Kidney capillary endothelial cell (primary cell): ENCODE measurements at places on chromosomes 6 and 20.

DNA sequence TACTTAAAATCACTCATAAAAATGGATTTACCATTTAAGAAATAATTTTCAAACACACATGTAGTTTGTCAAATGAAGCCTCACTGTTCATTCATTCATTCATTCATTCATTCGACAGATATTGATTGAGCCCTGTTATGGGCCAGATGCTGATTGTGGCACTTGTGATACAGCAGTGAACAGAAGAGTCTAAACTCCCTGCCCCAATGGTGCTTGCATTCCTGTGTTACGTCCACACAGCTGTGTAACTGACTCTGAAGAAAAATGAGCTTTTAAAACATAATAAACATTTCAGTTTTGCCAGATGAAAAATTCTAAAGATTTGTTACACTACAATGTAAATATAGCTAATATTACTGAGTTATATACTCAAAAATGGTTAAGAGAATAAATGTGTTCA lies 46.2 kb downstream of the BACH2 start:
- no peak for DNase-seq

GRCh38 chr20:38412877-38413577 lies 22.1 kb downstream of the SNHG17 start:
- DNase-seq = no peak

- no peak for DNase-seq
Measured at GRCh38 chr20:44224637-44225036, 14.1 kb upstream of the OSER1 start.

- no peak for DNase-seq
Measured at GRCh38 chr6:80366714-80367113, 260.2 kb downstream of the BCKDHB start.

GRCh38 chr6:18675881-18676280 lies 288.7 kb downstream of the RNF144B start:
- DNase-seq = no peak

GRCh38 chr6:54681987-54682386 lies 164.6 kb upstream of the FAM83B start:
- DNase-seq = no peak

DNA sequence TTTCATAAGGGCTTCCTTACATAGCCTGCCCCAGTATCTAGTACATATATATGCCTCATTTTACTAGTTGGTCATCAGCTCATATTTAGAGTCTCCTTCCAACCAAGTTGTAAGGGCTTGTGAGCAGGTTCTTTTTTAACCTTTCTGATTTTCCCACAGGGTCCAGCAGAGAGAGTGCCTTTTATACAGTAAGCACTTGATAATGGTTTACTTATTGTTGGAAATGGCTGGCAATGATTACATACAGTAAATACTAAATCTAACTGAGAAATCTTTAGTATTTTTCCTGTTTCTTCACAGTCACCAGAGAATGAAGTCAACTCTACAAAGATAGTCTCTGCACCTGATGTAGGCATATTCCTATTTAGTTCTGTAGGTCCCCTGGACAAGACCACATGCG lies 135.1 kb upstream of the B3GAT2 start:
- DNase-seq = no peak

DNA sequence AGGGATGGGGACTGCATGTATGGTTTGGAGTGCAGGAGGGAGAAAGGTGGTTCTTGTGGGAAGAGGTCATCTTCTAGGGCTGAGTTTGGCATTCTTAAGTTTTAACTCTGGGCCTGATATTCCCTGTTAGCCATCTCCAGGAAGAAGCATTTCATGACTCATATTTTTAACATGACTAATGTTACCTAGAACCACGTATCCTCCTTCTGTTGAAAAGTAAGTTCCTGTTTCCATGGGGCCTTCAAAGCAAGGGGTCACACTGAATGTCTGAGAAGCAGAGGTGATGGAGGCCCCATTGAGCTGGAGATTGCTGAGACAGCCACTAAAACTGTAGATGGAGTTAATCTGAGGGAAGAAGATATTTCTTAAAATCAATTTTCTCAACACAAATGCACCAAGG lies 30.2 kb downstream of the FAM229B start:
- DNase-seq = peak; percentile 46

- no peak for DNase-seq
Measured at GRCh38 chr20:17990278-17990972, 21.6 kb downstream of the MGME1 start.

- no peak for DNase-seq
Measured at GRCh38 chr6:53062169-53062539, 3.0 kb upstream of the FBXO9 start.

- no peak for DNase-seq
Measured at GRCh38 chr6:109255946-109256640, 126.2 kb downstream of the CD164 start.

DNA sequence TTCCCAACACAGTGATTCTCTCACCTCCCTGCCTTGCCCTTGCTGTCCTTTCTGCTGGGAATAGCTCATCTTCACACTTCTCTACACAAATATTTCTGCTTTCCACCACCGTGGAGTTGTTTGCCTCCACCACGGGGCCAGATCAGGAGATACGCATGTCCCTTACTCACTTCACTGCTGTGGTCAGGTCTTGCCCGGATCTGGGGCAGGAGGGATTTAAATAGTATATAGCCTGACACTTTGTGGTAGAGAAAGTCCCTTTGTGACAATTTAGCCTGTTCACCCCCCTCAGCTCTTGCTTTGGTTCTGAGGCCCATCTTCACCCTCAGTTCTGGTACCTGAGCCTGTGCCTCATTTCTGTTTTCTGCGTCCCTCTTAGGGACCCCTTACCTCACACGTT lies 92.6 kb upstream of the PREP start:
- DNase-seq = no peak

GRCh38 chr6:169824021-169824420 lies 72.6 kb downstream of the ERMARD start:
- DNase-seq = no peak

DNA sequence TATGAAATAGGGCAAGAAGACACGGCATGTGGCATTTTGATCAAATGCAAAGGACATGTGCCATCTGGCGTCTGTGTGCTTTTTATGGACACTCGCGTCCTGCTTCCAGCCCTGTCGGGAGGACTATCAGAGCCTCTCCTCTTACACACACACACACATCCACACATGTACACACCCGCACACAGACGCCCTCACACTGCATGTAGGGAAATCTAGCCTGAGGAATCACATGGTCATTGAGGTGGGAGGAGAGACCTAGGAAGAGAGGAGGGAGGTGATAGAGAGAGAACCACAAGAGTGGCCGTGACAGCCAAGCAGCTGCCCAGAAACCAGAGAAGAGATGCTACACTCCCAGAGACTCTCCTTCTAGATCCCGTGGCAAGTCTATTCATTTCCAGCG lies 105.9 kb upstream of the CDYL start:
- DNase-seq = no peak

DNA sequence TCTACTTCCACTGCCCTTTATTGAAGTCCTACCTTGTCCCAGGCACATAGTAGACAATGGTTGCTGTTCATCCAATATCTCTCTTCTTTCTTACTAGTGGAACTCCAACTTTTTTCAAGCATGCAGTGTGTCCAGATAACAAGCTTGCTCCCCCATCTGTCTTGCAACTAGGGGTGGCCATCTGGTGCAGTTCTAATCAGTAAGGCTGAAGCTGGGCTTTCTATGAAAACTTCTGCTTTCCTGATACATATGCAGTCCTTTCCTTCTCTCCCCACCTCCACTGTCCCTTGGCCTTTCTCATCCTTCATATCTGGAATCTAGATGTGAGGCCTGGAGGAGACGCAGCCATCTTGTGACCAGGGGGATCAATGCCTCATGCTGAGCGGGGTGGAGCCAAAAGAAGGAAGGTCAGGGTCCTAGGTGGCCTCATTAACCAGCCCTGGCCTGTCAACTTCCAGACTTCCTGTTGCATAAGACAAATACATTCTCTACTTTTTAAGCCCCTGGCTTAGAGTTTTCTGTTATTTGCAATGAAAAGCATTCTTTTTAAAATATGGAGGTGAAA lies 59.6 kb upstream of the ZFP64 start:
- DNase-seq = no peak

DNA sequence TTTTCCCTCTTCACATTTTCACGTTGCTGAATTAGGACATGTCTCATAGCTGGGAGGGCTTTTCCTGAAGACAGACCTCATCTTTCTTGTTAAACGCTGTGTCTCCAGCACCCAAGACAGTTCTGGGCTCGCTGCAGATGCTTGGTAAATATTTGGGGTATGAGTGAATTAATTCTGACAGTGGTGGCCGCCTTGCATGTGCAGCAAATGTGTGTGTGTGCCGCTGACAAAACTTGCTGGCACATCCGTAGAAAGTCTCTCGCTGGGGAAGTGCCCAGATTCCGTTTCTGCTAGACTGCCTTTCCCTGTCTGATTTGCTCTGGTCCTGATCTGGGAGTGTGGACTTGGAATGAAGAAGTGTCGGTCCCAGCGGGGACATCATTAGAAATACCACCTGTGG lies 48.2 kb upstream of the ZNFX1 start:
- no peak for DNase-seq

GRCh38 chr20:17651760-17652388 lies 30.2 kb downstream of the RRBP1 start:
- no peak for DNase-seq

DNA sequence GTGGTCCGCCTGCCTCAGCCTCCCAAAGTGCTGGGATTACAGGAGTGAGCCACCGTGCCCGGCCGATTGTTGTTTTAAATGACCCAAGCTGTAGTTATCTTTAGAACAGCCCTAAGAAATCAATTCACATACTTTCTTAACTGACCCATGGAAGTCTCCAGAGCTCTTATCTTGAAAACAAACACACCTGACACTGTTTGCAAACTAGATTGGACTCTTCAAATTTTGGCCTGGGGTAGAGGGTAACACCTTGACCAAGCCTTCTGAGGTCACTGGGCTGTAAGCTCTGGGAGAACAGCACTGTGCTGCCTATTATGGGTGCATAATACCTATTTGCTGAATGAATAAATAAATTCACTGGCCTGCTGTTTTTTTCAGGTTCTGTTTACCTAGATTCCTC lies 190.6 kb downstream of the AIG1 start:
- no peak for DNase-seq

DNA sequence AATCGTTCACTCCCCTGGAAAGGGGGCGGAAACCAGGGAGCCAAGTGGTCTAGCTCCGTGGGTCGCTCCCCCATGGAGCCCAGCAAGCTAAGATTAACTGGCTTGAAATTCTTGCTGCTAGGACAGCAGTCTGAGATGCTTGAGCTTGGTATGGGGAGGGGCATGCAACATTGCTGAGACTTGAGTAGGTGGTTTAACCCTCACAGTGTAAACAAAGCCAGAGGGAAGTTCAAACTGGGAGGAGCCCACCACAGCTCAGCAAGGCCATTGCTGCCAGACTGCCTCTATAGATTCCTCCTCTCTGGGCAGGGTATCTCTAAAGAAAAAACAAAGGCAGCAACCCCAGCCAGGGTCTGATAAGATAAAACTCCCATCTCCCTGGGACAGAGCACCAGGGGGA lies 43.2 kb downstream of the COL21A1 start:
- no peak for DNase-seq

DNA sequence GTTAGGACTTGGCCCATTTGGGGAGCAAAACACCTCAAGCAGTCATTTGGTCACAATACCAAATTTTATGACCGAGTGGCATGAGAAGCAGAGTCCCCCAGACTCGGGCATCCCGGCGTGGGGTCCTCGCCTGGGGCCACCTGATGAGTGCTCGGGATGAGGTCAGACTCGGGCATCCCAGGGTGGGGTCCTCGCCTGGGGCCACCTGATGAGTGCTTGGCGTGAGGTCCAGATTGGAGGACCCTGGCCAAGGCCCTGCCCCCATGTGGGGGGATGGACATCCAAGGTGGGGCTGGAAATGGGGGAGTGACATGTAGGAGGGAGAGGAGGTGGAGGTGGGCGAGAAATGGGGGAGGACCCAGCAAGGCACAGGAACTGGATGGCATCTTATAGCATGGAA lies 56.1 kb upstream of the CST7 start:
- DNase-seq = no peak

- DNase-seq = no peak
Measured at GRCh38 chr6:137105375-137105774, 60.6 kb upstream of the IL20RA start.

DNA sequence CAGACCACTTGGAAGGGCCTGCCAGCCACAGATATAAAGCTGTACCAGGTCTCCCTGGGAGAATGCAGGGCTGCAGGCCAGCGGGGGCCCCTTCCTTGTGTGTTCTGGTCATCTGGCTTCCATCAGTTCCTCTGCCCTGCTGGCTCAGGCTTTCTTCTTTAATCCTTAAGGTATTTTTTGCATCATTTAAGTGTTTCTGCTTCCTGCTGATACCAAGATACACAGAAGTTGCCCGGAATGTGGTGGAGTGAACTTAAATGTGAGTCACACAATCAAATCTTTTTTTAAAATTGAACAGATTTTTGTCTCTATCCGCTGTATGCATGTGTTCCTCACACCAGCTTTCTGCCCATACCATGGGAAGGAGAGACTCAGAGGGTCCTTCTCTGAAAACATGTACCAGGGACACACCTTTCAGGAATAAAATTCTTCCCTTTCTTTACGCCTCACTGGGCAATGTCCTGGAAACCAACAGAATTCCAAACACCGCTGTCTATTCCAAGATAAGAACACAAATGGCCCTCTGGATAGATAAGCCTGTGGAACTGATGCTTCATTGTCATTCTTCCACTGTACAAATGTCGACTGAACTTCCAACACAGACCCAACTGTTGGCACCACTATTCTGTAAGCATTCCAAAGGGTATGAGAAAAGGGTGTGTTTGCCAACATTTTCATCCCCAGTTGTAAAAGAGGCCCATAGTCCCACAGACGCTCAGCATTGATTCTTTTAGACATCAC lies 206.2 kb upstream of the MYLIP start:
- DNase-seq = peak; percentile 32

DNA sequence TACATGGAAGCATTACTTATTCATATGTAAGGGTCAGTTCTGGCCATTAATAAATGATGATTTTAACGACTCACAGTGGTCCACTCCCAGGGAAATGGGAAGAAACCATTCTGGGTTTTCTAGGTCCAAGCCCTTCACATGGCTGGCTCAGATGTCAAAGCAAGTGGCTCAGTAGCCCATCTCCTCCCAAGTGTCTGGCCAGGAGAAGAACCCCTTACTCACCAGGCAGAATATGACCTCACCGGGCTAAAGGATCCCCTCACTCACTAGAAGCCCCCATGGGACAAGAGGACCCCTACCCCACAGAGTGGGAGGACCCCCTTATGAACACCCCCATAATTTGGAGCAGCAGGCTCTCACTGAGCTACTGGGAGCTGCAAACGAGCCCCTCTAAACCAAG lies 34.0 kb downstream of the PREX1 start:
- DNase-seq = no peak

DNA sequence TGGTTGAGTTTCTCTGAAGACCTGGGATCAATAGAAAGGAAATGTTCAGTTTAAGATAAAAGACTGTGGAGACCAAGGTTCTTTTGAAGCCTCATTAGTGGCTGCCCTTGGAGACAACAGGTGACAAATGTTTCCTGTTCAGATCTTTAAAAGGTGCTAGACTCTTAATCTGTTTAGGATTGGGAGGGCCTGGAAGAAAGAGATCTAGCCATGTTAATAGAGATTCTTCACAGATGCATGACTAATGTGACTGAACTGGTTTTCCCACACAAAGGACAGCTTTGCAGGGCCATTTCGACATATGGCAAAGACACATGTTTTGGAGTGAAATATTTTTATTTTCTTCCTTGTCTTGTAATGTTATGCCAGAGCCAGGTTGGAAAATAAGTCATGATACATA lies 82.2 kb downstream of the WDR27 start:
- no peak for DNase-seq
